ENCODE measurements at places on chromosomes 2 and 18.
A peak's percentile ranks its signal among the peaks of the same experiment; 100 is the strongest.

DNA sequence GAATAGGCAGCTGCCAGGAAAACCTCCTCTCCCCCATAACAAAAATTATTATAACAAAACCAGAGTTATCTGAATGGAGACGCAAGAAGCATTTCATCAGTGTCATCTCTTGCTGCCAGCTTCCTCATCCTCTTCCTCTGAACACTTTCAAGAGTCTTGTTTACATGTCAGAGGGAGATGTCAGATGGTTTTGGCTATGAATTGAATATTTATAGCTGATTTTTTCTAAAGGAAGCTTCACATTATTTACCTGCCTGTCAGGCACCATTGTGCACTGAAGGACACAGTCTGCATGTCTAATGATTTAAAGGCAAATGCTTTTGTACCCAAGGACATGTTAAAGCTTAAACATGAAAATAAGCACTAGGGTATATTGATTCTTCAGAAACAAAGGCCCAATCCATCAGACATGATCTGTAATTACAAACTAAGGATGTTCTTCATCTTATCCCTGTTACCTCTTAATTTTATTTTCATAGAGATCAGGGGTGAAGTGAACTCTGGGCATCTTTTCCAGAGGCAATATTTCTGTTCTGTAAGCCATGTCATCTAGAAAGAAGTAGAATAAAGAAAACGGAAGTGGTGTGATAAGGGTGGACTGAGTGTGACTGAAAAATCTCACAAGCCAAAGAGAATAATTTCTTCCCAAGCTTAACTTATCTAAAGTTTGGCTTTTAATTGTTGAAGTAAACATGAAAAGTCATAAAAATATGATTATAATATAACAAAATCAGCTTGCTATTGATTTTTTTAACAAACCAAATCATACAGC, 168.7 kb downstream of the ANKRD44 start:
- DNase-seq = no peak

DNA sequence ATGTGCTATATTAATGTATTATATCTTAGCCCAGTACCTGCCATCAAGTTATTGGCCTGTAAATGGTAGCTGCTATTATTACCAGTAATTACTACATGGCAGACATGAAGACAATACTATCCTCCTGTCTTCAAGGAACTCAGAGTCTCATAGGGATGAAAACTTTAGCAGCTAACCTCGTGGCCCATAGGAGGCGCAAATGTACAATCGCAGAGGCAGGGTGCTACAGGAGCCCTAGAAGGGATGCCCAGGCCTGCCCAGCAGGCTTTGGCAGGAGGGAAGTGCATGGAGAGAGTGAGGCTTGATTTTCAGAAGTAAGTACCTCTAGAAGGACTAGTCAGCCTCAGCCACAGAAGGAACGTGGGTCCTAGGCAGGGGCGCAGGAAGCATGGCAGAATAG, 44.7 kb upstream of the KIDINS220 start:
- DNase-seq = no peak

DNA sequence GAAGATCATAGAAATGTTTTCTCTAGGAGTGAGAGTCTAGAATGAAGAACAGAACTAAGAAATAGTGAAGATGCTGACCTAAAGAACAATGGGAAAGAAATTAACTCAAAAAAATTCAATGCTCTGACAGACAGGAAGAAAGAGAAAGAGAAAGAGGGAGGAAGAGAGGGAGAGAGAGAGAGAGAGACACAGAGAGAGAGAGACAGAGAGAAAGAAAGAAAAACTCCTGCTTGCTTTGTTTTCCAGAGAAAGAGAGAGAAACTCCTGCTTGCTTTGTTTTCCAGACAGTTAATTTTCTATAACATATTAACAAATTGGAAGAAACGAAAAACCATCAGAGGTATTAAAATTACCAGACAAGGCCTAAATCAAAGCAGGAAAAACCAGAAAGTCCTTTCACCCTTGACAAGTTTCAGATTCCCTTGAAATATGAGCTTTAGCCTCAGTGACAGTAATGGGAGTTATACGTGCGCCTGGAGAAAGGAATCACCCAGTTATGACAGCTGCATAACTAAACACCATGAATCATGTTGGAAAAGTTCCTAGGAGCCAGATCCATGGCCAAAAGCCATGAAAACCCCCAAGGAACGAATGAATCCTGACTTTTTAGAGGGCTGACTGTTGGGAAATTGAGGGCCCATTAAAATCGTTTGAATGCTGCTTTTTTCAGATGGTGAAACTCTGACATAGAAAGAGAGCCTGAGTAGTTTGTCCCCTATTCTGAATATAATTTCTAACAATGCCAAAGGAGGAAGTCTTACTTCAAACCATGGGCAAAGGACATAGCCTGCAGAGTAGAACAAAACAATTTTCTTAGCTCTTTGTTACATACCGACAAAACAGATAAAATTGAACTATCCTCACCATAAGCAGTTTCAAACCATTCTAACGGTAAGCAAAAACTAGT, 228.6 kb upstream of the CHST9 start:
- DNase-seq = no peak

- DNase-seq = no peak
Measured at GRCh38 chr2:174383796-174384195, 11.7 kb upstream of the SCRN3 start.

DNA sequence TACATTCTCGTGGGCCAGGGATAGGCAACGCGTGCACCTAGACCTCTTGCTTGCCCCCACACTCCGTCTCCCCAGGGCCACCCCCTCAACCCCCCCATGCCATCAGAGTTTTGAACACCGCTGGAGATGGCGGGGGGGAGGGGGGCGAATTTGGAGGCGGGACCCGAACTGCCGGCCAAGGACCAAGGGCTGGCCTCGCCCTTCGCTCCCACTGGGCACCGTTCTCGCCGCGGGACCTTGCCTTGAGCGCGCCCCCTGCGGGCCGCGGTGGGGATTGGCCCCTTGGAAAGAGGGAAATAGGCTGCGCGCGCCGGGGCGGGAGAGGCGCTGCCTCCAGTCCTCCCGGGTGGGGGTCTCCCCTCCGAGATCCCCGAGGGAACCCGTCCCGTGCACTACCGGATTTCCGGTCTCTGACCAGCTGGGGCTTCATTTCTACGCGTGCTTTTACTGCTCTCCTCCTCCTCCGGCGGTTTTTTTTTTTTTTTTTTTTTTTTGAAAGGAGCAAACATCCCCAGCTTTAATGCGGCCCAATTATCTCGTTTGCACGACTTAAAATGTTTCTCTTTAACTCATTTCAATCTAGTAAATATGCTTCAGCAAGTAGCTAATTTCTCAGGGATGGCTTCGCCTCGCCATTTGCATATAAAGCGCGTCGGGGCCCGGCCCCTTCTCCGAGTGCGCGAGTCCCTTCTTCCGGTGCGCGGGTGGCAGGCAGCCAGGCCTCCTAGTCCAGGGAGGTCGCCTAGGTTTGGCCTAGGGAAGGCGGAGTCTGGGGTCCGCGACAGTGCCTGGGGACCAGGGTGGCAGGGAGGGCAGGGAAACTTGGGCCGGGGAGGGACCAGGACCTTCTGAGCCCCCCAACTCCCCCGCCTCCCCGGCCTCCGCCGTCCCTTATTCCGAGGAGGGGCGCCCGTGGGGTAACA, 10.0 kb upstream of the GBX2 start:
- DNase-seq = peak; percentile 55

- DNase-seq = no peak
Measured at GRCh38 chr18:75365837-75366236, 61.7 kb downstream of the SMIM21 start.

DNA sequence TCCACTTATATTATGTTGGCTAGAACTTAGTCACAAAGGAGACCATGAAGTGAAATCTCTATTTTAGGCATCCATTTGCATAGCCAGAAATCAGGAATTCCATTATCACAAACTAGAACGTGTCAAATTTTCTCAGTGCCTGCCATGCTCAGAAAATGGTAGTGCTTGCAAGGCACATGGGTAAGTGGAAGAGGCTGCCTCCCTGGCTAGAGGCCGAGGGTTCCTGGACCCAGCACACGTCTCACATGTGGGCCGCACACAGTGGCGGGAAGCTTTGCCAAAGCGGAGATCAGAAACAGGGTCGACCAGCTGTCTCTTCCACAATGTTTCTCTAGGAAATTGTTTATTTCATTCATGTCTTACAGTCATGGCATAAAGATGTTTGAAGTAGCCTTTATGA, 42.3 kb downstream of the TRAF3IP1 start:
- DNase-seq = no peak

GRCh38 chr2:49858113-49858490, 703.8 kb upstream of the FSHR start:
- no peak for DNase-seq

- DNase-seq = no peak
Measured at GRCh38 chr2:233919938-233920337, 2.8 kb downstream of the TRPM8 start.

- no peak for DNase-seq
Measured at GRCh38 chr18:38923540-38923939, 1357.9 kb upstream of the CELF4 start.

DNA sequence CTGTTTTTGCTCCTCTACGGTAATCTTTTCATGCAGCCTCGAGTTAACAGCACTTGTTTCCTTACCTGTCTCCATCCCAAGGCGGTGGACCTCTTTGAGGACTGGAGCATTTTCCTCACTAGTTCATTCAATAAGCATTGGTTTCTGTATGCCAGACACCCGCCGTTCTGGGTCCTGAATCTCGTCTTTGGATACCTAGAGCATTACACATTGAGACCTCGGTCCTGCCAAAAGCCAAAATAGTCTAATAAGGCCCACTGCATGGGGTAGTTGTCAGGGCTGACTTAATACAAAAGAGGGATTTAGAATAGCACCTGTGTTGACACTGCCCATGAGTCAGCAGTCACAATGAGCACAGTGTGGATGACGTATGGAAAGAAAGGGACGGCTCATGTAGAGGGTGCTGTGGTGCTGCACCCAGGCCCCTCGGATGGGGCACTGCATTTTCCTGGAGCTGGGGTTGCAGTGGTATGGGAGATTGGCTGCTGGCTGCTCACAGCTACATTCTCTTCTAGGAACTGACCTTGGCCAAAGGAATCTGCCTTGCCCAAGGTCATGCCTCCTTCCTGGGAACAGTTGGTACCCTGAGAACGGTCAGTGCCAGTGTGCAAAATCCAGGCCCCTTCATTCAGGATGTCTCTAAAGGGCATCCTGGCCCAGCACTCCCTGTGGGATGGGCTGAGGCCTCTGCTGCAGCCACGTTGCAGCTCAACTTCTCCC, 126.9 kb upstream of the NCK2 start:
- DNase-seq = no peak

DNA sequence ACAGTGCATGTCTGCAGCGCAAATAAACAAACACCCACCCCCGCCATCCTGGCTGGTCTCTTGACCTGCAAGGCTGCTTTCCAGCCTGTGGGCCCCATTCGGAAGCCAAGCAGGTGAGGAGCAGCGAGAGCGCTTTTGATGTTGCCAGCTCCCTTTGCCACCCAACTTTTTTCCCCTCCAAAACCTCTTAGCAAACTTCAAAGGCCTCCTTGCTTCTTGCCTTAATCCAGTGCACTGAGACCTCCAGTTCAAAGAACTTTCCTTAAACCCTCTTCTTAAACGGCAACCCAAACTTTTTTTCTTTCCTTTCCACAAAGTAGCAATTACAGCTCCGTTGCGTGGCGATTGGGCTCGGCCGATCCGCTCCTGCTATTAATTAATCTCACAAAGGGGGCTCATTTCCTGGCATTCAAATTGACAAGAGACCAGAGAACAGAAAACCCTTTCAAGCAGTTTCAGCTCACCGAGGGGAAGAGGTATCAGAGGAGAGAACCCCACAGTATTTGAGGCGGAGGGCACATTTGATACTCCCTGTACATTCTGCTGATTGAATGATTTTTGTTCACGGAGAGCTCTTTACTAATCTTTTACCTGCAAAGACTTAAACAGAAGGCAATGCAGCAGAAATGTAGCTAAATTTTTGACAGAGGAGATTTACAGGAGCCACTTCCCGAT, 531.4 kb downstream of the TMEM182 start:
- DNase-seq = no peak

DNA sequence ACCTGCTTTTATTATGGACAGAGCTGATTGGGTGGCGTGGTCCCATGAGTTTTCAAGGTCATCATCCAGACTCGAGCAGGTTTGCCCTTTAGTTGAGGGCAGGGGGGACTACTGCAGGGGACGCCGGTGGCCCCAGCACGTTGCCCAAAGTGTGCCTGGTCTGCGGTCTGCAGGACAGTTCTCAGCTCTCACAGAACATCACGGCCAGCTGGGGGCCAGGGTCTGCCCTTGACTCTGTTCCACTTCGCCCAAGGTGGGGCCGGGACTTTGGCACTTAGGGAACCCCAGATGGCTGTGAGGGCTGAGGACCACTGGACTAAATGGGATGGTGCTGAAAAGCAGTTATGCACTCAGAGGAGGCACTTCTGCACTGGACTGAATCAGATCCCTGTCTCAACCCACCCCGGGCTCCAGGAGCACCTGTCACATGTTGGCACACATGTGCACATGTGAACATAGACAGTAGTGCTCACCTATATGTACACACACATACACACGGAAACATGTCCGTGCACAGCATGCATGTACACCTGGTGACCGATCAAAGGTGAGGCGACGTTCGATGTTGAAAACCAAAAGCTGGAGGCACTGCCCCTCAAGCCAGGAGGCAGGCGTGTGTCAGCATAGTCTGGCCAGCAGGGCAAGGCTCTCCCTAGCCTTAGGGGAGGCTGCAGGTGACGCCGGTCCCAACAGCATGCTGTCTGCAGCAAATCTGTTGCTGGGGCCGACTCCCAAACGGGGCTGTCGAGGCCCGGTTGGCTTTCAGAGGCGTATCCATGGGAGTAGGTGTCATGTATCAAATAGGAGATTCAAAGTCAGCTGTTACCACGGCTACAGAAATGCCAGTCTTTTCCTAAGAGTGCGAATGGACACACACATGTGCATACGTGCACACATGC, 10.2 kb downstream of the ANO7 start:
- no peak for DNase-seq

GRCh38 chr2:58157754-58158153, 83.4 kb downstream of the FANCL start:
- no peak for DNase-seq

DNA sequence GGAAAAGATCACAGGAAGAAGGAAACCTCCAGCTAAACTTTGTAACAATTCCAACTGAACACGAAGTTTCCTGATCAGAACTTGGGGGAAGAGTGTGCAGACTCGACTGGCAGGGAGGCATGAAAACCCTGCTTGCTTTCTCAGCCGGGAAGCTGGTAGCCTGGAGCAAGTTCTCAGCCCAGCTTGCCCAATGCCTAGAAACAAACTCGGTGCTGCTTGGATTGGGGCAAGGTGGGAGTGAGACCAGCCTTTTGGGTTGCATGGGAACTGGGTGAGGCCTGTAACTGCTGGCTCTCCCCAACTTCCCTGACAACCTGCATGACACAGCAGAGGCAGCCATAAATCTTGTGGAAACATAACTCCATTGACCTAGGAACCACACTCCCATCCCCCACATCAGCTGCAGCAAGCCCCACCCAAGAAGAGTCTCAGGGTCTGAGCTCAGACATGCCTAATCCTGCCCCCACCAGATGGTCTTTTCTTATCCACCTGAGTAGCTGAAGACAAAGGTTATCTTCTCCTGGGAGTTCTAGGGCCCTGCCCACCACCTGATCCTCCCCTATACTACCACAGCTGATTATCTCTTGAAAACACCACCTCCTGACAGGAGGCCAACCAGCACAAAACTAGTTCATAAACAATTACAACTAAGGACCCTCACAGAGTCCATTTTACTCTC, 1859.7 kb upstream of the CELF4 start:
- no peak for DNase-seq

GRCh38 chr2:27988718-27989117, 98.2 kb downstream of the BABAM2 start:
- DNase-seq = no peak

- DNase-seq = no peak
Measured at GRCh38 chr2:152418688-152419087, 83.7 kb downstream of the FMNL2 start.
